ENCODE measurements at places on chromosomes 1 and 21.

- no peak for DNase-seq
Measured at GRCh38 chr1:224052772-224053171, 61.1 kb upstream of the FBXO28 start.

DNA sequence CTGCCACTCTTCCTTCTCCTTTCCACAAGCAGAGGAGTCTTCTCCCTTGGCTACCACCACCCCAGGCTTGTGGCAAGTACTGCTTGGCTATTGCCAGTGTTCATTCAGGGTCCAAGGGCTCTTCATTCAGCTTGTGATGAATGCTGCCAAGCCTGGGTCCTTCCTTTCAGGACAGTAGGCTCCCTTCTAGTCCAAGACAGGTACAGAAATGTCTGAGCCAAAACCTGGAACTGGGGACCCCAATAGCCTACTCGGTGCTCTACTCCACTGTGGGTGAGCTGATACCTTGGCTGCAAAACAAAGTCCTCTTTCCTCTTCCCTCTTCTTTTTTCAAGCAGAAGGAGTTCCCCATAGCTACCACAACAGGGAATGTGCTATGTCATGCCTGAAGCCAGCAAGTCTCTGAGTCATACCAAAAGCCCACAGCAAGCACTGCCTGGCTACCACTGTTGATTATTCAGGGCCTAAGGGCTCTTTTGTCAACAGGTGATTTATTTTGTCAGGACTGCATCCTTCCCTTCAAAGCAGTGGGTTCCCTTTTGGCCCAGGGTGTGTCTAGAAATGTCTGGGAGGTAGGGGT is 268.9 kb downstream of the HHAT start:
- no peak for DNase-seq

DNA sequence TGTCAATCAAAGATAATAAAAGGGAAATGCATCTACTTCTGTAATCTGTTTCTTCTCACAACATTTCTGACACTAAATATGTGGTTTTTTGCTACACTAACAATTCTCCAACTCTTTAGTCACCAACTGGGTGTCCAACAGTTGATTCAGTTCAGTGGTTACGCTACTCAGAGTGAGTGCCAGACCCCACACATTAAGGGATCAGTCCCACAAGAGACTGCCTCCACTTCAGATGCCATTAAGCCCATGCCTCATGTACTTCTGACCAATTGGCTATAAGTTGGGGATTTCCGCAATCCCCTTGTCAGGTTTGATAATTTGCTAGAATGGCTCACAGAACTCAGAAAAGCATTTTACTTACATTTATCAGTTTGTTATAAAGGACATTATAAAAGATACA is 28.4 kb downstream of the RNF2 start:
- DNase-seq, result no peak

DNA sequence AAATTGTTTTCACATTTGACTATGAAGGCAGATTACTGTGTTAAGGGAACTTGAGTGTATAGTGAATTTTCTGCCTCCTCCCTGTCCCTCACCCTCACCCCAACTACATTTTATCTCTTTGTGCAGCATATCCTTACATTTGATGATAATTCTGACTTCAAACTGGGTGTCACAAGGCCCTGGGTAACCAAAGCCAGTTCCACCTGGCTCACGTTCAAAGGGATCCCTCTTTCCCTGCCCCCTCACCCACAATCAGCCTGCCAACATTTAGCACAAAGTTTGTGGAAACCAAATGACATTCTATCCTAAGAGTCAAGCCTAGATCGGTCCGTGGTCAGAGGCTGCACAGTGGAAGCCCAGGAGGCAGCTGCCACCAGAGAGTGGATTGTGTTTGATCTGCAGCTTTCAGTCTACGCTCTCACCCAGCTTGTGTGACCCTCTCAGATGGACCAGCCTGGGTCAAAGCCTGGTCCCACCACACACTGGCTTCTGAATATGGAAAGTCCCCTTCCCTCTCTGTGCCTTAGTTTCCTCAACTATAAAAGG is 10.3 kb downstream of the KIAA0040 start:
- no peak for DNase-seq
